ENCODE measurements at places on chromosomes 1 and 21.

- no peak for DNase-seq
These were observed 333.6 kb downstream of the DUSP10 start for GRCh38 chr1:221408117-221408803.

DNA sequence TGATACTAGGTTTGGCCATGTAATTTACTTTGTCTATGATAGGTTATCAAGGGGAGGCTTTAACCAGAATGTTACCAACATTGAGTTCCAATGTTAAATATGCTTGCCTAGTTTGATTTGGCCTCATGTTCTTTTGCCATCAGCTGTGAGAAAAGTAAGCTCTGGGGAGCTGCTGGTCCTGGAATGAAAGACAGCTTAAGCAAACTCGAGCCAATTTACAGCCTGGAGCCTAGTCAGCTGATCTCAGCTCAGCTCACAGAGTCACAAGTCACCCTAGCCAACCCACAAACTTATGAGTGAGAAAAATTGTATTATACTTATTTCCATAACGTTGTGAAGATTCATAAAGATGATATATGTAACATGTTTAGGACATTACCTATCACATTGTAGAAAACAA, 426.7 kb downstream of the RWDD3 start:
- DNase-seq: no peak

DNA sequence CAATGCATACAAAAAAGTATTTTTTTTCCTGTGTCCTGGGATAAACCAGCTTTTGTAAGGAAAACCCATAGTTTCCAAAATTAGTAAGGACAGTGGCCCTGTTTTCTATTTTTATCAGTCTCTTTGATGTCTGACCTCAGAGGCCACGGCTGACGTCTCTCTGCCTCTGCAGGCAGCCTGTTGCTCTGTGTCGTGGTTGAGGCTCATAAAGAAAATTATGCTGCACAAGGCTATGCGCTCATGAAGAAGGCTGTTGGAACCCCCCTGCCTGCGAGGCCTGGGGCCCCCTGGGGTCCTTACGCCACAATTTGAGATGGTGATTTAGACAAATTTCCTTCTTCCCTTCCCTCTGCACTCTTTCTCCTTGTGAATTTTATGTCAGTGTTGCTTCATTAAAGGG, 48.9 kb downstream of the AGPAT3 start:
- no peak for DNase-seq

DNA sequence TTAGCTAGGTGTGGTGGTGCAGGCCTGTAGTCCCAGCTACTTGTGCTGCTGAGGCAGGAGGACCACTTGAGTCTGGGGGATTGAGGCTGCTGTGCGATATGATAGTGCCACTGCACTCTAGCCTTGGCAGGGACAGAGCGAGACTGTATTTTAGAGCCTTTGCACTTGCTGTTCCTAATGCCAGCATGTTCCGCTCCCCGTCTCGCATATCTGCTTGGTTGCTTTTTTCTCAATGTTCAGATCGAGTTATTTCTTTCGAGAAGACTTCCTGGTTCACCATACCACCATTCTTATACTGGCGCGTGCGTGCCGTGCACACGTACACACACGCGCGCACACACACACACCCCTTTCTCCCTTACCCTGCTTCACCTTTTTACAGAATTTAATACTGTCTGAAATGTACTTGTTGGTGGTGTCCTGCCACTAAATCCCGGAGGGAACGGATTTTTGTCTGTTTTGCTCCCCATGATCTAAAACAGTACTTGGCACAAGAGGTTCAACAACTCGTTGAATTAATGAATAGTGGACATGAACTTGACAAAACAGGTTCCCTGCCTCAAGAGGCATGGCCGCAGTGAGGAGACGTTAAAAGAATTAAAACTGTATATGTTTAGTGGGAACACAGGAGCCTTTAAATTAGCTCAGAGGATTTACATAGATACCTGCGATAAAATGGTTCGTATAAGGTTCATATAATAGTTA, 1.1 kb upstream of the RPRD2 start:
- DNase-seq: no peak

GRCh38 chr1:25677193-25677773, 60.7 kb downstream of the MAN1C1 start:
- no peak for DNase-seq

DNA sequence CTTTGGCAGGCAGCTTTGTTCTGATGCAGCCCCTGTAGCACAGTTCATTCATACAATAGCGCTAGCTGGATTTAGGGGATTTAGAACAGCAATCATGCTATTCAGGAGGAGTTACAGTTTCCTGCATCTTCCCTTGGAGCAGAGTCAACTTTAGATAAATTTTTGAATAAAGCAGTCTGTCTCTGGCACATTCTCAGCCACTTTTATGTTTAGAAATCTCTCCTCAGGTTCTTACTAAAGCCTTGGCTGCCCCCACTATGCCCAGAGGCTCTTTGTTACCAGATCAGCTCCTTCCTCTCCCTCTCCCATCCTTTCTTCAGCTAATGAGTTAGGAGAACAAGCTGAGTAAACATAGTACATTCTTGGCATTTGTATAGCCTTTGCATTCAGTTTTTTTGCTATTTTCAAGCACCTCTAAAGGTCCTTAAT, 17.0 kb upstream of the PIGC start:
- no peak for DNase-seq

DNA sequence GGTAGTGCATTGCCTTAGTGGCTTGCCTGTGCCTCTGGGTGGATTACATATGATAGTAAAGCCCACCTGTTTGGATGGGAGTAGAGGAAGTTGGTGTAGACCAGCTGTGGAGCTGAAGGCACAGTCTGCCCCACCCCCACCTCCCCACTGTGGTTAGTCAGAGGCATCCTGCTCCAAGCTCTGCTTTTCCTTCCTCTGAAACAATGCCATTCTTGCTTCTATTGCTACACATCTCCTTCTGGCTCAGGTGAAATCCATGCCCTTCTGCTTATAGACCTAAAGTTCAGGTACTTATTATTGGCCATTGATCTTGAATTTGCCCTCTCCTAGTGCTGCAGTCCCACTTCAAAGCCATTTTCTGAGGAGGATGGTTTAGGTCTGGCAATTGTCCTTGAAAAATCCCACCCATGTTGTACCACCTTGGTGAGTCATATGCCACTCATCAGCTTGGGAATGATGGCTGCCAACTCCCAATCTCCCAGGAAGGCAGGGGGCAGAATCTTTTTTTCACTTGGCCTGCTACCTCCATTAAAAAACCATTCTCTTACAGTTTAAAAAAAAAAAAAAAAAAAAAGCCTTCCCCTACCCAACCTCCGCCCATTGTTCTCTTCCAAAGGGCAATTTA, 6.7 kb upstream of the TXLNA start:
- DNase-seq: no peak

GRCh38 chr1:235101558-235102258, 26.9 kb downstream of the TOMM20 start:
- DNase-seq: no peak

GRCh38 chr1:192724670-192725069, 84.2 kb upstream of the RGS2 start:
- DNase-seq: no peak

GRCh38 chr21:41316200-41317062, at the start of gene FAM3B:
FAM3B (plus strand) TSS chr21:41316801; CDS start chr21:41316880, 79 bp downstream.
- DNase-seq: peak; percentile 79

DNA sequence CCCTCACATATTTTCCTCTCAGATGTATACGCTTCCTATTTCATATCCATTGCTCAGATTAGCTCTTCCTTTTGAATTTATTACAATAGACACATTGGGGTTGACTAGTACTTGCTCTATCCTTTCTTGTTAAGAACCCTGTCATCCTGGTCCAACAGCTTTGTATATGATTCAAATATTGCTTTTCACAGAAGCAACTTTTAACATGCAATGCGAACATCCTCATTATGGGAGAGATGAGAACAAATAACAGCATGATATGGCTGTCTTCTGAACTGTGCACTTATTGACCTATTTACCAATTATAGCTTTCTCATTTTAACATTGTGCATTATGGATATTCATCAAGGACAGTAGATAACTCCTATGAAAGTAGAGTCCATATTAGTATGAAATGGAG, 510.8 kb downstream of the PTPRC start:
- DNase-seq: no peak

- DNase-seq: peak; percentile 36
These were observed 45.2 kb downstream of the TMCO4 start for GRCh38 chr1:19754482-19754881.

DNA sequence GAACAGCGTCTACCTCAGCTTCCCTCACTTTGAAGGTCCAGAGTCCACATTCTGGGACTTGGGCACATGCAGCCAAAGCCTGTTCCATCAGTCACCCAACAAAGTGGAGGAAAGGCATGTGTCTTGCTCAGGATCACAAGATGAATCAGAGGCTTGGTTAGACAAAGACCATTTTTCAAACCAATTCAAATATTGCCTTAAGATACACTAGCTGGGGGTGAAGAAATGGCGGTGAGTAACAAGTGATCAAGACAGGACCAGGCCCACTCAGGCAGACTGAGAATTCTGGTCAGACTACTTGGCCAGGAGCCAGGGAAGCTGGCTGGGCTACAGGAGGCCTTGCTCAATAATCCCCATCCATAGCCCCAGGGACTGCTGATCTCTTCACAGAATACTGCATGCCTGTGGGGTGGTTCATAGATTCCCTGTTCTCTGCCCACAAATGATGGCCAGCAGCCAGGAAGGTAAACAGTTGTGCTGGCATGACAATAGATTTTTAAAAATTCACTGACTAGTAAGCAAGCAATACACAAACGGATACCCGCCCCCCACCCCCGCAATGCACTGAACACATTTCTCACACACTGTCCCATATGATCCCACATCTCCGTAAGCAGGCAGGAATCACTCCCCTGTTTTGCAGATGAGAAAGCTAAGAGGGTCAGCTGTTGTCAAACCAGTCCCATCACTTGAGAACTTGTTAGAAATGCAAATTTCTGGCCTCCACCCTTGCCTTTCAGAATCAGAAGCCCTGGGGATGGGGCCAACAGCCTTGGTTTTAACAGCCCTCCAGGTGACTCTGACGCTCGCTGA, 27.2 kb downstream of the ERI3 start:
- DNase-seq: peak; percentile 79

DNA sequence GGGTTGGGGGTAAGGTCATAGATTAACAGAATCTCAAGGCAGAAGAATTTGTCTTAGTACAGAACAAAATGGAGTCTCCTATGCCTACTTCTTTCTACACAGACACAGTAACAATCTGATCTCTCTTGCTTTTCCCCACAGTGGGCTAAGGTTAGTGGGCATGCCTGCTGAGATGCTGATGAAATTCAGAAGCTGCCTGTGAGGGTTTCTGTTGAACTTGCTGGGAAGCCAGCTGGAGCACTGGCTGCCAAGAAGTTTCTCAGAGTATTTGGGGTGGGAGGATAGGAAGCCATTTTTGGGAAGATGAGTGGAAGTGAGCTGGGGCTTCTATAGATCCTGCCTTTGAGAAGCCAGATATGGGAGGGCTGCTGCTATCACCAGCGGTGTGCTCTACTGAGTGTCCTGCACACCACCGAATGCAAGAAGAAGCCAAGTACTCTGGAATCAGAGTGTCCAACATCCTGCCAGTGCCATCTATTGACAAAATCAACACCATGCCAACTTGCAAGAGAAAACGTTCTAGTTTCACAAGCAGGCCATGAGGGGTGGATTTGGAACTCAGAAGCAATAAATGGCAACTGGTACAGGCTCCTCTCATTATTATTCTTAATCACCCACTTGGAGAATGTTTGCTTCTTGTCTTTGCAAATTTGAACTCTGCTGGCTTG, 102.7 kb downstream of the PTPRU start:
- DNase-seq: no peak

DNA sequence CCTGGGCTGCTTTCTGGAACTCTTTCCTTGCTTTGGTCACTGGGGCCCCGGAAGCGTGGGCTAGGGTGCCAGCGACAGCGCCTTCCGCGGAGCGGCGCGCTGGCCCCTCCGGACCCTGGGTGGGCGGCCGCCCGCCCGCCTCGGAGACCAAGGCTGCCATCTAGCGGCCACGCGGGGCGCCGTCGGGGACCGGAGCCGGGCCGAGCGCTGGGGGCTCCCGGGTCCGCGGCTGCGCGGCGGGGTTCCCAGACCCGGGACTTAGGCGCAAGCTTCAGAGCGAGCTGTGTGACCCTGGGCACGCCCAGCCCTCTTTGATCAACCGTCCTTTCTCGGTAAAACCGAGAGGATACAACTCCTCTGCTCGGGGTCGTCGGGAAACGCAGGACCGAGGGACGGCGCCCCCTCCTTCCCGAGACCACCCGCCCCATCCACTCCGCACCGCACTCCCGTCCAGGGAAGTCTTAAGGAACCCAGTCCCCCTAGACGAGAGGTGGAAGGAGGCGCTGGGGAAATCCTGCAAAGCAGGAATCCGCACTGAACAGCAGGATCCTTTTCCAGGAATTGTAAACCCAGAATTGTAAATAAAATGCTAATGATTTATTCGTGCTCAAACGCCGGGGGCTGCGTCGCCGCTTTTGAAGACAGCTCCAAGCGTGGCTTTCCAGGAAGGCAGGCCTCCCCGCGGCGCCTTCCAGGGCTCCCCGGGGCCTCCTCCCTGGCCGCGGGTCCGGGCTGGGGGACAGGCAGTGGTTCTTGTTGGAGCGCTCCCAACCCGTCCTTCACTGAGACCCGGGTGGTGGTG, 41.2 kb downstream of the RRAGC start:
- peak; percentile 55 for DNase-seq

DNA sequence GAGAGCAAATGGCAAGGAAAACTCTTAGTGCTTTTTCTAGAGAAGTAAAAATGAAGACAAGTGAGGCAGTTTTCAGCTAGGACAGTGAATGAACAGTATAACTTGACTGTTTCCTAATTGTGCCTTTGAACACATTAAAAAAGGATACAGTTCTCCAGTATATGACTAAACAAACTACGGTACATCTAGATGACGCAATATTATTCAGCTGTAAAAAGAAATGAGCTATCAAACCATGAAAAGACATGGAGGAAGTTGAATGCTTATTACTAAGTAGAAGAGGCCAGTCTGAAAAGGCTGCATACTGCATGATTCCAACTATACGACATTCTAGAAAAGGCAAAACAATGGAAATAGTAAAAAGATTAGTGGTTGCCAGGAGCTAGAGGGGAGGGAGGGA, 206.3 kb downstream of the SIPA1L2 start:
- no peak for DNase-seq

DNA sequence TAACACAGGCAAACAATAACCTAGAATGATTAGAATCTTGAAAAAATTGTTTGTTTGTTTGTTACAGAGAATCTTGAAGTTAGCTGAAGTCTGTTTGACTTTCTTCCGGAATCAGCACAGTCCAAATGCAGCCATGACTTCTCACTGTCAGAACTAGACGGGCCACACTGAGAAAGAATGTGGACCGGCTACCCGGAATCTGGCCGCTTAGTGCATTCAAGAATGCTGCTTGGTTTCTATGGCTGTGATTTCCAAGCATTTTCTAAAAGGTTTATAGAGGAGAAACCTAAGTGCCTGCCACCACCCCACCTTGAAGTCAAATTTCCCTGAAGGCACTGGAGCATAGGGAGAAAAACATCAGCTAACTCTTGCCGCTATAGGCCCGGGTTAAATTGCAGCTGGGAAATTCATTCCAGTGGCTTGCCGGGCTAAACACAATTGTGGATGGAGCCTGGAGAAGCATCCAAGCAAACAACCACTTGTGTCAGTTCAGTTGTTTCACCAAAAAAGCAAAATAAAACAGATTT, 231.1 kb downstream of the DISC1 start:
- no peak for DNase-seq

DNA sequence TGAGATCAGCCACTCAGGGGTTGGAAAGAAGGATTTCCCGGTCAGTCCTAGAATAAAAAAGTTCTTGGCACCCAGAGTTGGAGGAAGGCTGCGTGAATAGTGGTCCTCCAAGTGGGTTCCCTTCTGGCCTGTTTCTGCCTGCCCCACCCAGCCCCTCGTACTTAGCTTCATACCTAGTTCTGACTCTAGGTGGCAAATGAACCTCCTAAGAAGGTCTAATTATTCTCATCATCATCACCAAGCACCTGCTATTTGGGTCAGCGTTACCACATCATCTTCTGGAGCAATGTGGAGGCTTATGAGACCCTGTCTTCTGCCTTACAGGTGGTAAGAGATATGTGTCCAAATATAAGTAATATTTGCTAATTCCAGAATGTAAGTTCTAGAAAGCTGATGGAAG, 35.9 kb upstream of the NFASC start:
- DNase-seq: no peak

All from Caco-2 (cell line).